H7 (cell line): ENCODE measurements at places on chromosomes 3 and 15.
A peak's percentile ranks its signal among the peaks of the same experiment; 100 is the strongest.

DNA sequence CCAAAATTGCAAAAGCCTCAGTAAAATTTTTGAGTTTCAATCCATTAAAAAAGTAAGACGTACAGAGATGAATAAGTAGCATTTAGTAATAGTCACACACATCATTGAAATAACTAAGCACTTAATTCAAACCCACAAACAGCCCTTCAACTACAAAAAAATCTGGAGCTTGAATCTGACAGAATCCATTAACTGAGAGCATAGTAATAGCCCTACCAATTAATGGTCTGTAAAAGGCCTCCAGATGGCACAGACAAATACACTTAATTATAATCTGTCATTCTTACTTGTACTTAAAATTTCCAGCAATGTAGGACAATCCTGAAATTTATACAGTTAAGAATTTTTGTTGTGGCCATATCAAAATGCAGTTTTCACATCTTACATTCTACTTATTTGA lies 246.9 kb downstream of the VGLL3 start:
- DNase-seq, result no peak

DNA sequence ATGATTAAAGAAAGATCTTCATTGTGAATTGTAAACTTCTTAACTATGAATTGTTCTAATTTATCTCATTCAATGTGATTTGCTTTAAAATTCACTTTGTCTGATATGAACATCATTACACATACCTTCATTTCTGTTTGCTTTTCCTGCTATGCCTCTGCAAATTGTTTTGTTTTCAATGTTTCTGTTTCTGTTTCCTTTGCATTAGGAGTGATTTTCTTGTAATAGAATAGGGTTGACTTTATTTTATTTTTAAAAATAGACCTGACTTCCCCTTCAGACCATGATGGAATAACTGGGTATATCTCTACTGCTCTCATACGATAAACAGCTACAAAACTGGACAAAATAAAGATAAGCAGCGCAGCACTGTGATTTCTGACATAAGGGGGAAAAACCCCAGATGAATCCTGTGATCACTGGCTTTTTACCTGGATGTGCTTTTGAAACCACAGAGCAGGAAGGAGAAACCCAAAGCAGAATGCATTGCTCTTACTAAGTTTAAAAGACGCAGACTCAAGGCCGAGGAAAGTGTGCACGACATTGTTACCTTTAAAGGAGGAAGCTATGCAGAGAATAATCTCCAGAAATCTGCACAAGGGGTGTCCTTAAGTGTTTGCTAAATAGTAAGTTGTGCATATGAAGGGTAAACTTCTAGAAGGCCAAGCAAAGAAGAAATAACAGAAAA lies 420.2 kb downstream of the TBC1D5 start:
- no peak for DNase-seq

- DNase-seq, result no peak
These were observed 2.1 kb upstream of the ARMC8 start for GRCh38 chr3:138184994-138185393.

- DNase-seq, result no peak
These were observed 795.1 kb upstream of the ARPP21 start for GRCh38 chr3:34844323-34844620.

DNA sequence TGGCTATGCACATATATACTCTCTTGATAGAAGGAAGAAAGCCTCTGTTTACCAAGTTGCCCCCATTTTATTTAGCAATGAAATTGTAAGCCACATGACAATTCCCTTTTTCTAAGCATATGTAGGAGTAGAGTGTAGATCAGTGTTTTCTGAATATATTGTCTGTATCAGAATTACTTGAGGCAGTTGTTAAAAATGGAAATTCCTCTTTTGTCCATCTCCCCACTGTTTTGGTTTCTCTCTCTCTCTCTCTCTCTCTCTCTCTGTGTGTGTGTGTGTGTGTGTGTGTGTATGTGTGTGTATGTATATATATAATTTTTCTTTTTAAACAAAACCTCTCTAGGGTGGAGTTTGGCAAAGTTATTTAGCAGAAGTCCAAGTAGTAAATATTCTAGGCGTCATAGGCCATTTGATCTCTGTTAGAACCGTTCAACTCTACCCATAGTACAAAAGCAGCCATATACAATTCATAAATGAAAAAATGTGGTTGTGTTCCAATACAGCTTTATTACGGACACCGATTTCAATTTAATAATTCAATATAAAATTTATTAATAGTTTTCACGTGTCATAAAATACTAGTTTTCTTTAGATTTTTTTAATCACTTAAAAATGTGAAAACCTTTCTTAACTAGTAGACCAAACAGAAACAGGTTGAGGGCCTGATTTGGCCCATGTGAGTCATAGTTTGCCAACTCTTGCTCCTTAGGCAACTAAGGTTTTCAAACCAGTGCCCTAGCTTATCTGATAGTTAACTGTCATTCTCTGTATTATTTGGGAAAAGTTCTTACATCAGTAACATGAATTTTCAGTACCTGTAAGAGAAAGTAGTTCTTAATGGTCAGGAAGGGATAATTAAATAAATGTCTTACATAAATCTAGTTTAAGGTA lies 39.8 kb downstream of the UBE2E1 start:
- DNase-seq, result no peak

GRCh38 chr3:43770426-43771103 lies 79.8 kb downstream of the ABHD5 start:
- no peak for DNase-seq

- DNase-seq, result no peak
These were observed 27.7 kb downstream of the HLTF start for GRCh38 chr3:149058602-149059001.

- DNase-seq, result no peak
These were observed 1.2 kb downstream of the CISH start for GRCh38 chr3:50610181-50610971.

DNA sequence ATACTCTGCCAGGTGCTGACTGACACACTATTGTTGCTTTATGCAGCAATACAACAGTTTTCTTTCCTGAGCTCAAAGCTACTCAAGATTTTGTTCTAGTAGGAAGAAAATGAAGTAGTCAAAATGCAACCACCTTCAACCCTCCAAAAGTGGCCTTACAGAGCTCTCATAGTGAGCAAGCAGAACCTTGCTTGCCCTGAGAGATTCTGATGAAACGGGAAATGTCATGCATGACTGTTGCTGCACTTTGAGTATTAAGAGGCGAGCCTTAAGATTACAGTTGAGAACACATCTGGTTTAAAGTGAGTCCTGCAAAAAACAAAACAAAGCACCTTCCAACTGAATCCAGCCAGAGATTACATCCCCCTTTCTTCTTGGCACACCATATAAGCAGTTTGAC lies 29.7 kb downstream of the MINDY4B start:
- DNase-seq, result no peak

DNA sequence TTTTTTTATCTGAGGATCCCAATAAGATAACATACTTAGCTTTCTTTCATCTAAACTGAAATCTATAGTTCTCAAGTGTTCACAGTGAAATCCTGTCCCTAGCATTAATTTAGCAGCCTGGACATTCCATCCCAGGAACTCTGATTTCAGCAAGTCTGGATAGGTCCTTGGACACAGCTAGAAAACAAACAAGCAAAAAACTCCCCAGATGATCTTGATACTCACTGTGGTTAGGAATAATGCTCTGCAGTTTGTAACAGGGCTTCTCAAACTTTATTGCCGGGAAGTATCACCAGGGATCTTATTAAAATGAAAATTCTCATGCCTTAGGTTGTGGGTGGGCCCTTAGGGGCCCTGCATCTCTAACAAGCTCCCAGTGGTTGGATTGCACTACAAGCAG lies 24.3 kb downstream of the THBS1 start:
- no peak for DNase-seq

DNA sequence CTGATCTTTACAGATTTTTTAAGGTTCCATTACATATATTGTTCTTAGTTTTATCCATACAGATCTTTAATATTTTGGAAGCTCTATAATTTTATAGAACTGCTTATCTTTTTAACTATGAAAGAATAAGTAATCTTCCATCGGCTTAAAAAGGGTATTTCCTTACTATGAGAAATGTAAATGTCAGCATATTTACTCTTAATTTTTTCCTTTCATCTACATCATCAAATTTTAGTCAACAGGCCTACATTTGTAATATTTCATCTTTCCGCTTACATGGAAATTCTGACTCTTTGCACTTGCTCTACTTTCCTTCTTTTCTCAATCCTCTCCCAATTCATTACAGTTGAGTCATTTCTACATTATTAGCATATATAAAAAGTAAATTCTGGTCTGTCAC lies 111.3 kb upstream of the GOLGA6L6 start:
- DNase-seq, result no peak

DNA sequence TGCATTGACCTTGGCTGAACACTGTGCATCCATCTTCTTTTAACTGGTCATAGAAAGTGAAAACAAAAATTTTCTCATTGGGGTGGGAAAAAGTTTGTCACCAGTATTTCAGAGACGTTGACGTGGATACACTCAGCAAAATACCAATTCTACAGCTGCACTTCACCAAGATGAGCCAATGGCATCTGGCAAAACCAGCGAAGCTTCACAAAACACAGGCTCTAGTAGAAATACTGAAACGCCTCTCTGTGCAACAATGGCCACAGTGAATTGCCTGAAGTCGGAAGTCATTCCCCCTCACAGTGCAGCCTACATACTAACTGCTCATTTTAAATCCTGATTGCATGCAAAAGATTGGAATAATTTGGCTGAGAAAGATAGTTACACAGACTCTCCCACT lies 17.0 kb downstream of the PCYT1A start:
- no peak for DNase-seq

DNA sequence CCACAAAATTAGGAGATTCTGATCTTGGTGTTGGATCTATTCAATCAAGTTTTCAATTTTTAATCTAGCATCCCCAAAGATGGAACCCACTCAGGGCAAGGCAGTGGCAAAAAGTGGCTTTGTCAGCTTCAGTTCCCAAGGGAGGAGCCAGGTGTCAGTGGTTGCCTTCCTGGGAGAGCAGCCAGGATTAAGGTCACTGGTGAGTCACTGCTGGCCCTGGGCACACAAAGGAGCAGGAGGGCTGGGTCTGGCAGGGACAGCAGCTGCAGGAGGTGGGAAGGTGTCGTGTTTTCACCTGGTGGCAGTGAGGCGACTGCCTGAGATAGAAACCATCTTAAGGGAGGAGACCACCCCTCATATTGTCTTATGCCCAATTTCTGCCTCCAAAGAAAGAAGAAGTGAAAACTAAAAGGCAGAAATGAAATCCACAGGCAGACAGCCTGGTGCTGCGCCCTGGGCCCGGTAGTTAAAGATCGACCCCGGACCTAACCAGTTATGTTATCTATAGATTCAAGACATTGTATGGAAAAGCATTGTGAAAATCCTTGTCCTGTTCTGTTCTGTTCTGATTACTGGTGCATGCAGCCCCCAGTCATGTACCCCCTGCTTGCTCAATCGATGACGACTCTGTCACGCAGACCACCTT lies 5.9 kb upstream of the KLHL25 start:
- DNase-seq, result peak; percentile 23

DNA sequence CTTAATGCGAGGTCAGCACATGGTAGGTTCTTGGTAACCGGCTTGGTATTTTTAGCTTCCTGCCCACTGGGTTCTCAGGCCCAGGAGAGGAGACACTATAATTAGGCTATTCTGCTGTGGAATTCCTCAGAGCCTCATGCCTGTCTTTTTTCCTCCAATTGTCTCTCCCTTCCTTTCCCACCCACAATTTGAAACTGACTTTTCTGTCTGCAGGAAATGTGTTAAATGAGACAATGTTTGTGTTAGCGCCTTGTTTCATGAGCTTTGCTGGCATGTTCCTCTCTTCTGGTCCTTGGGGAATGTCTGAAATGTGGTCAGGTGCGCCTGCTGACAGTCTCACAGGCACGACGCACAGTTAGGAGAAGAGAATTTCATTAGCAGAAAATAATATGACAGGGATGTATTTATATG lies 223.6 kb upstream of the CTNNB1 start:
- DNase-seq, result no peak

- DNase-seq, result peak; percentile 49
These were observed 24.8 kb downstream of the LINGO1 start for GRCh38 chr15:77607894-77608261.

- DNase-seq, result no peak
These were observed 165.2 kb downstream of the OSBPL10 start for GRCh38 chr3:31815631-31816440.

GRCh38 chr3:81295906-81296577 lies 465.4 kb downstream of the GBE1 start:
- DNase-seq, result no peak

DNA sequence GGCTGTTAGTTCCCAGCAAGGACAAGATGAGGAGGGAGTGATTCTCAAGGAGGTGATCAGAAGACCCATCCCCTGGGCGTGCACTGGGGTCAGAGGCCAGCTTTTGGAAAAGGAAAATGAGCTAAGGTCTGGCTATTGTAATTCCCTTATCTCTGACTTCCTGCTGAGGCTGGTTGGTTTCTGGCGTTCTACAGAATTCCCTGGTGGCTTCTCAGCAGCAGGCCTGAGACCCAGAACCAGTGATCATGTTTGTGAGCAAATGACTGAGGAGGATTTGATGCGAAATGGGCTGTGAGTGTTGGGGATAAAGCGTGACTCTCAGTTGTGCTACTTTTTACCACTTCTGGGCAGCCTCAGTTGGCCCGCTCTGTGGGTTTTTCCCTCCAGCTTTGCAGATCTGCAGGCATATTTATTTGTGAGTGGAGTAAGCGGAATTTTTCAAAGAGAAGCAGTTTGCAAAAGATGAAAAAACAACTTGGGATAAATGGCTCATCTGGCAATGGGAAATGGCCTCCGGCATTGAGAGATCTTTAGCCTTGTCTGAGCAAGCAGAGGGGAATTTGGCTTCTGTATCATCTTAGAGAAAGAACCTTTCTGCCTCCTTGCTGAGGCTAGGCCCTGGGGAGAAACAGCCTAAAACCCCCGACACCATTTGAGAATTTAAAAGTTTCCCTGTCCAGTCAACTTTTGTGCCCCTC lies 102.7 kb downstream of the SLCO3A1 start:
- DNase-seq, result no peak

GRCh38 chr3:16086690-16087089 lies 87.8 kb upstream of the GALNT15 start:
- peak; percentile 9 for DNase-seq

DNA sequence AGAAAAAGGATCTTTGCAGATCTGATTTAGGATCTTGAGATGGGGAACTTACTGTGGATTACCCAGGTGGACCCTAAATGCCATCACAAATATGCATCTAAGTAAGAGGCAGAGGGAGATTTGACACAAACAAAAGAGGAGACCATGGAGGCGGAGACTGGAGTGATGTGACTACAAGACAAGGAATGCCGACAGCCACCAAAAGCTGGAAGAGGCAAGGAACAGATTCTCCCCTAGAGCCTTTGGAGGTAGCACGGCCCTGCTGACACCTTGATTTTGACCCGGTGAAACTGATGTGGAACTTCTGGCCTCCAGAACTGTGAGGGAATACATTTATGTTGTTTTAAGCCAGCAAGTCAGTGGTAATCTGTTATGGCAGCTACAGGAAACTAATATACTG lies 44.0 kb downstream of the GASK1A start:
- no peak for DNase-seq

GRCh38 chr3:115248274-115248673 lies 101.2 kb upstream of the ZBTB20 start:
- no peak for DNase-seq

- DNase-seq, result no peak
These were observed 51.3 kb upstream of the MTMR10 start for GRCh38 chr15:31042751-31043150.

GRCh38 chr3:47096959-47097358 lies 67.0 kb downstream of the SETD2 start:
- no peak for DNase-seq
